ENCODE measurements at places on chromosomes 11 and 22.
A peak's percentile ranks its signal among the peaks of the same experiment; 100 is the strongest.

- DNase-seq: peak; percentile 79
Observed at GRCh38 chr22:29767171-29768051, at the start of gene UQCR10. UQCR10 (plus strand) TSS chr22:29767369; CDS start chr22:29767399, 30 bp downstream.

GRCh38 chr11:85165819-85166218 lies 461.3 kb downstream of the DLG2 start:
- DNase-seq: no peak

DNA sequence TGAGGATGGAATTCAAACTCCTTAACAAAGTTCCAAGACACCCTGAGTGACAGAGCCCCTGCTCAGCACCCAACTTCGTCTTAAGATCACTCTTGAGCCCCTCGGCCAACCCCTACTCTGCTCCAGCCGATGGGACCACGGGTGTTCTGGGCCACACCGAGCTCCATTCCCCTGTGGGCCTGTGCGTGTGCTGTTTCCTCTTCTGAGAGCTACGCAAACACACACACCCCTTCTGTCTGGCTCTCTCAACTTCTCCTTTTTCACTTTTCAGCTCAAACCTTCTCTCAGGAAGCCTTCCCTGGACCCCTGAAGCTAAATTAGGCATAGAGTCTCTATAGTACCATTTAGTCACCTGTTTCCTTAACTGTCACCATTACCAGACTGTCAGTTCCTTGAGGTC lies 37.5 kb upstream of the NNMT start:
- no peak for DNase-seq

DNA sequence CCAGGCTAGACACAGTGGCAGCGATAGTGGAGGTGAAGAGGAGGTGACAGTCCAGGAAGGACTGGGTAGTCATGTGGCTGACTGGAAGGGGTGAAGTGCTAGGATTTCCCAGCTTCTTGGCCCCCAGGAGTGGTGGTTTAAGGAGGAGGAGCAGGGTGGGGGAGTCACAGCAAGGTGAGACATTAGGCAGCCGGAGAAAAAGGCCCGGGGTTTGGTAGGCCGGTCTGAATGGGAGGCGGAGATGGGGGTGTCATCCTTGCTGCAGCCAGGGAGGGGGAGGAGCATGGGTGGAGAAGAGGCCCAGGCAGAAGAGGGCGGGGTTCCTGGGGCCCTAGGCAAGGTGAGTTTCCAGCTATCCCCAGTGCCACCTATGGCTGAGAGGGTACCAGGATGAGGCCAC lies 6.1 kb downstream of the SIPA1 start:
- DNase-seq: no peak

DNA sequence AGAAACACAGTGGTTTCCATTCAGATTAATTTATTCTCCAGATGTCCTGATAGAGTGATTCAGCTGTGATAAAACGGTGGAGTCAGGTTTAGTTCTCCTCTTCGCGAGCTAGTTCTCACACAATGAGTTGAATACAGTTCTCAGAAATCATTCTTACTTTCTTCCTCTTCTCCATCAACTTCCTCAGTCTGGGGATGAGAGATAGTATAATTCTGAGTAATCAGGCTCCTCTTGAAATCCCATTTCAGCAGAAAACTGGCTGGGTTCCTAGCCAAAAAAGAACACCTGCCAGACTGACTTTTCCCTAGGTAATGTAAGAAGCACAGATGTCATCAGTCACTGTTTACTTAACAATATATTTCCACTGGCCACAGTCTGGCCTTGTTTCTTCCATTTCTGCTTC lies 76.7 kb downstream of the SVIP start:
- DNase-seq: no peak

- no peak for DNase-seq
Observed at GRCh38 chr11:17263769-17264168, 12.8 kb upstream of the NUCB2 start.

DNA sequence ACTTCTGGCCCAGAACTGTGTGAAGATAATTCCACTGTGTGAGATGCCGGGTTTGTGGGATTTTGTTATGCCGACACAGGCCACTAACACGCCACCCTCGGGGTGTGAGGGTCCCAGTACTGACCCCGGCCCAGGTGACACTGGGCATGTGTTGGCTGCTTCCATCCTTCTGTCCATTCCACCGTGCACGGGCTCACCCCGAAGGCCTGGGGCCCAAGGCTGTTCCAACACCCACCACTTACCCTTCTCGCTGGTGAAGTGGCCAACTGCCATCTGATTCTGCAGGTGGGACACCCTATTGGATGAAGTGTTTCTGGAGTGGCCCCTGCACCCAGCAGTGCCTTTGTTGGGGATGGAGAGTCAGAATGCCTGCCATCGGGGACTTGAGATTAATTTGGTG lies 1307.5 kb downstream of the BRD1 start:
- DNase-seq: no peak

DNA sequence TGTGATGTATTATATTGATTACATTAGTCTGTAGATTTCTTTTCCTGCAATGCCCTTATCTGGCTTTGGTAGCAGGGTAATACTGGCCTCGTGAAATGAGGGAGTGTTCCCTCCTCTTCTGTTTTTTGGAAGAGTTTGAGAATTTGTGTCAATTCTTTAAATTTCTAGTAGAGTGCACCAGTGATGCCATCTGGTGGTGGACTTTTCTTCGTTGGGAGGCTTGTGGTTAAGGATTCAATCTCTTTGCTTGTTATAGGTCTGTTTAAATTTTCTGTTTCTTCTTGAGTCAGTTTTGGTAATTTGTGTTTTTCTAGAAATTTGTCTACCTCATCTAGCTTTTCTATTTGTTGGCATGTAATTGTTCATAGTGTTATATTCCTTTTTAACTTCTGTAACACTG lies 18.9 kb downstream of the SHANK3 start:
- peak; percentile 18 for DNase-seq

DNA sequence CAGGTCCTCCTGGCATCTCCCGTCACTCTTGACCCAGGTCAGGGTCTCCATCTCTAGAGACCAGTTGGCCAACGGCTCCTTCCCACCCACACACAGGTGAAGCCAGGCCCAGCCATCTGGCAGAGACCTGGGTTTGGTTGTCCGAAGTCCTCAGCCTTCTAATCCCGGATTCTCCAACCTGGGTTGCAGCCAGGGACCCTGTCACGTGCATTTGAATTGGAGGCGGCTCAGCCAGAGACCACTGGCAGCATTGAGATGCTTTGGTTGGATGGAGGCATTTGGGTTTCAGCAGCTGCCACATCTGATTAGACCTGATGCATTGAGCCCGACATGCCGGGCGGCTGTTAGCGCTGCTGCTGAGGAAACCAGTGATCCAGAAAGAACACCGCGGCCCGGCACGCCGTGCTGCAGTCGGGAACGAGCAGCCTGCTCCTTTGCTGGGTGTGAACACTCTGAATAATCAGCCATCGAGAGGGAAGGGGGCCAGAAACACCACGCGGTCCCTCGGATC lies 163.2 kb downstream of the BRD1 start:
- DNase-seq: no peak

- DNase-seq: peak; percentile 83
Observed at GRCh38 chr22:45290410-45290936, 5.7 kb downstream of the UPK3A start.

DNA sequence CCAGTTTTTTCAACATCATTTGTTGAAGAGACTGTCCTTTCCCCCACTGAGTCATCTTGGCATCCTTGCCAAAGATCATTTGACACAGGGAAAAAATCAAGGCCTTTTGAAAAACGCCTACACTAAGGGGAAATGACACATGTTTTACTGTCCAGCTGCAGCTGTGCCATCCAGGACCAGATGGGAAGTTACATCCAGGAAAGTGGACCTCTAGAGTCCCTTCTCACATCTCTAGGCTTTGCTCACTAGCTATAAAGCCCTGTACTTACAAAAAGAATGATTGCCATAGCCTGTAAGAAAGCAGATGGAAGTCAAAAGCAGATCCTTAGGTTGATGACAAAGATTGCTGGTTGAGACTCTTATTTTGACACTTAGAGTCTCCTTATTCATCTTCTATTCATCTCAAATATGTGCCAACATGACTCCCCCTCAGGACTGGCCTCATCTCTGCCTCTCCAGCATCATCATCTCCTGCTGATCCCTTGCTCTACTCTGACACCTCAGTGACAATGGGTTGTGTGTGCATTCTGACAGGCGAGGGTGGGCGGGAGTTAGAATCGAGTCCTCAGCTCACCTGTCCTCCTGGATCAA lies 22.8 kb downstream of the OSBP2 start:
- no peak for DNase-seq

DNA sequence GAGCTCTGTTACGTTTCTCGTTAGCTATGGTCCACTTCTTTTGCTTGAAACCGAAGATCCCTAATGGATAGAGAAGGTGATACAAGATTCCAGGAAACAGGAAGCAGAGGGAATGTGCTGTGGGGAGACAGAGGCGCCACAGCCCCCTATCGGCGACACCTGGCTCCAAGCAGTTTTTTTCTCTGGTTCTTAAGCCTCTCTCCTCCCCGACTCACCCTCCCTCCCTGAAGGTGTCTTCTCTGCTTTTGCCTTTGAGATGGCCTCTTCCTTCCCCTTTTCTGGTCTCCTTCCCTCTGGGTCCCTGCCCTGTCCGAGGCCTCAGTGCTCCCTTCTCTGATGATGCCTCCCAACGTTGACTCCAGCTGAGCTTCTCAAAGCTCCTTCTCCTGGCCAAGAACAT lies 14.2 kb upstream of the APOBEC3A start:
- no peak for DNase-seq

GRCh38 chr11:103862094-103862801 lies 174.2 kb upstream of the DDI1 start:
- no peak for DNase-seq
